ENCODE measurements at places on chromosomes 3 and 15.

- no peak for DNase-seq
Observed at GRCh38 chr3:111362381-111363009, 179.5 kb upstream of the CD96 start.

DNA sequence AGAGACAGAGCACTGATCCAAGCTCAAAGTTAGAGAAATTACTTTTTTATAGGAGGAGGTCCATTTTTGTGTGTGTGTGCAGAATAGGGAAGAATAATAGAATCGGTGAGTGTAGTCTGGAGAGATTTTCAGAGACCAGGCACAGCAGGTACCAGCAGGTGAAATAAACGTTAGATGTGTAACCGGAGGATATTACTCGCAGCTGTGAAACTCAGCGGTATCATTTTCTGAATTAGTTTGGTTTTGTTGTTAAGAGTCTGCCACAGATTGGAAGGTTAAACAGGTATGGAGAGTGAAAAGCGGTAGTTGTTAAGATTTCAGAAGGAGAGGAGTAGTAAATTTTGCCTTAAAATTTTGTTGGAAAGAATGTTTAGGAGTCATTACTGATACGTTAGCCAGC lies 69.9 kb downstream of the RGMA start:
- no peak for DNase-seq

- DNase-seq = no peak
Observed at GRCh38 chr15:38266247-38266986, 13.8 kb downstream of the SPRED1 start.

GRCh38 chr3:149638228-149639092 lies 19.4 kb downstream of the WWTR1 start:
- no peak for DNase-seq

GRCh38 chr15:94704946-94705345 lies 473.6 kb downstream of the MCTP2 start:
- DNase-seq = no peak

- no peak for DNase-seq
Observed at GRCh38 chr3:71369701-71370391, 213.7 kb downstream of the FOXP1 start.

- no peak for DNase-seq
Observed at GRCh38 chr3:64909757-64910467, 222.1 kb upstream of the ADAMTS9 start.

- DNase-seq = no peak
Observed at GRCh38 chr3:187974871-187975271, 179.1 kb upstream of the LPP start.

DNA sequence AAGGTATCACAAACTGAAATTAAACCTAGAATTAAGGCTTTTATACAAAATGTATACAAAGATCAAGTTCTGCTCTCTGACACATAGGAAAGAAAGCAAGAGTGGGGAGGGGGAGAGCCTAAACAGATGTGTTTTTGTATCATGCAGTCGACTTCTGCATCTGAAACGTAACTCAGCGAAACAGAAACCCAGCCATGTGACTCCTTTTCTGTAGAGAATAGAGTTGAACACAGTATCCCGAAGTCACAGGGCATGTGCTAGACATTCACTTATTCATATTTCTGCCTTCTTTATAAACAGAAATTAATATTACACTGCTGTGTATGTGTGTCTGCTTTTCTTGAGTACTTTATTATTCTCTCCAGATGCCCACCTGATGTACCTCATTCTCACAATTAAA lies 121.0 kb downstream of the PDZRN3 start:
- no peak for DNase-seq

DNA sequence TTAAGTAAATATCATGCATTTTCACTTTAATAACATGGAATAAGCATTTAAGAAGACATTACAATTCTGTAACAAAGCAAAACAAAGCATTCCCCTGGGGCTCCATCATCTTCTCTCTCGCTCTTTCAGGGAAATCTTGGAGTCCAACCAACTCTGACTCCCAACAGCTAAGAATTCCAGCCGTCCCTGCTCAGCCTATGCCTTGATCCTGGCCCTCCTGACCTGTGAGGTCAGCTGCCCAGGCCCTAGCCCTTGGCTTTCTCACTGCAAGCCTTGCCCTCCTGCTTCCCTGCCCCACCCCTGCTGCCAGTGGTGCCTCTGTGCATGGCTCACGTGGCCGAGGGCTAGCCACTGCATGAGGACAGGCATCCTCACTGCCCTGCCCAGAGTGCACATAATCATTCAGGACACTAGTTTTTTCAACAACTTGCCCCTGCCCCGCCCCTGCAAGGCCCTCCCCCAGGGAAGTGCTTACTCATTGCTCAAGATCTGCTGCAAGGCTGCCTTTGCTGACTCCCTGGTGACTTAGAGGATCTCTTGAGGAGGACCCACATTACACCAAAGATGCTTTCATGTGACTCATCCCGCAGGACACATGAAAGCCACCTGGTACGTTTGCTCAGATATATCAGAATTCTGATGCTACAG lies 37.6 kb downstream of the MTMR10 start:
- no peak for DNase-seq

GRCh38 chr15:22884344-22884743 lies 45.9 kb downstream of the NIPA2 start:
- no peak for DNase-seq

DNA sequence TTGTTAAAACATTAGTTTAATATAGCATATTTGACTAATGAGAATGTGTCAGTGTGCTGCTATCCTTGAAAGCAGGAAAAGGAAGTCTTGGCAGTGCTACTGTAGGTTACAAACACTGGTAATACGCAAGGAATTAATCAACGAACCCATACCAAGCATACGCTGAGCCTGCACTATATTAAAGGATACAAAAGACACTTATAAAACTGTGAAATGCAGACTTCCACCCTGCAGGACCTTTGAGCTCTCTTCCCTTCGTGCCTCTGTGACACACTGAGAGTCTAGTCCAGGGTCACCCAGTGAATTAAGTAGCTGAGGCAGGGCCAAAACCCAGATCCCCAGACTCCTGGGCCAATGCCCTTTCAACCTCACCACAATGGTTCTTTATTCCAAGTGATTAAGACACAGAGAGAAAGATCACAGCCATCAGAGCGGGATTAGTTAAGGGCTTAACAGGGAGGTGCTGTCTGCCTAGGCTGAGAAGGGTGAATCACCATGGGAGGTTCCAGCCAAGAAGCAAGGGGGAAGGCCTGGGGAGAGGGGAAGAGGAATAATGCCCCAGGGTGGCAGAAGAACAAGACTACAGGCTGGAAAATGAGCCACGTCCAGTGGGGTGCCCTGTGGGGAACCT lies 6.8 kb downstream of the ANXA2 start:
- DNase-seq = no peak

DNA sequence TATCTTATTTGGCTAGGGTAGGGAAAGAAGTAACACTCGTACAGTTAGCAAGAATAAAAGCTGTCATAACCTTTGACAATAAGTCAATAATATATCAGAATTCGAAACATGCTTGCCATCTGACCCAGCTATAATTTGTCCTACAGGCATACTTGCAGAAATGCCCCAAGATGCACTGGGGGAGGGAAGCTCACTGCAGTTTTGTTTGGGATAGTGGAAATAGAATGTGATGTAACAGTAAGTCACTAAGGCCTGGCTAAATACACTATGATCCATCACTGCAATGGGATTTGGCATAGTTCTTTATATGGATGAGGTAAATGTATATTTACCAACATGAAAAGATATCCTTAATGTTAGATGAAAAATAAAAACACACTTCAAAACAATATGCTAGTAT lies 25.5 kb upstream of the TMOD3 start:
- no peak for DNase-seq

Data from activated T-helper 1 cell treated with anti-CD3 and anti-CD28 coated beads, Interleukin-2, amount 50 U/mL, for 16 hours (primary cell).